ENCODE measurements at places on chromosomes 7 and 10. TPM values are rescaled to one million over a fixed set of nuclear protein-coding genes. Genes with fewer than 3 reads are reported as not detected.

DNA sequence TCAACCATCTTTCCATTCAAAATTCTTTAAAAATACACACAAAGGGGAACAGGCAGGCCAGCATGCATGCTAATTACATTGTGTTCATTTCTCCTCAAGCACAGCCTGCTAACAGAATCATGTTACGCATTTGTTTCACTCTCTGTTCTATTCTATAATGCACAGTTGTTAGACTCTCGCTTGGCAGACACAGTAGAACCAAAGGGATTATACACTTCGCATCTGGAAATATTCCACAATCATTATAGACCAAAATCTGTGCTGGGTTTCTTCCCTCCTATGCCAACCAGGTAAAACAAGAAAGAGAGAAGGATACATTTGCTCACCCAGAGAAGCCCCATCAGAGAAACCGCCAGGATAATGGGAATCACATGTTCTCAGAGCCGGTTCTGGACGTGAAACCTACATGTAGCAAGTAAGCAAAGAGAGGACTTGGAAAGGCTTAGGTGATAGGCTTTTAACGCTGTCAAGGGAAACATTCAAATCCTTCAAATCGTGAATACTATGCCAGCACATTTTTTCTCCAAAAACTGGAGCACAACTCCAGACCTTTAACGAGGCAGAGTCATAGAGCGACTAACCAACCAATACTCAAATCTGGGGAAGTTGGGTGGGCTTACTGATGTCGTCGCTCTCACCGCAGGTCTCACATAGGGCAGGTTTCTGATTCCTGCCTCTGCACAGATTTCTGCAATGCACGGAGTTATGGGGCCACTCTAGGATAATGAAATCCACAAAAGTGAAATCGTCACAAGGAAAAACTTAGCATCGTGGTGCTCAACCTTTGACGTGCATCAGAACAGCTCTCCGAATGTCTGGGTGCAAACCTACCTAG lies 380.5 kb upstream of the AUTS2 start:
- H3K27ac ChIP-seq, result no peak overlapping the region
- H3K36me3 ChIP-seq, result no peaks in the 10 kb centered on the region
- no peaks in the 10 kb centered on the region for H3K27me3 ChIP-seq

DNA sequence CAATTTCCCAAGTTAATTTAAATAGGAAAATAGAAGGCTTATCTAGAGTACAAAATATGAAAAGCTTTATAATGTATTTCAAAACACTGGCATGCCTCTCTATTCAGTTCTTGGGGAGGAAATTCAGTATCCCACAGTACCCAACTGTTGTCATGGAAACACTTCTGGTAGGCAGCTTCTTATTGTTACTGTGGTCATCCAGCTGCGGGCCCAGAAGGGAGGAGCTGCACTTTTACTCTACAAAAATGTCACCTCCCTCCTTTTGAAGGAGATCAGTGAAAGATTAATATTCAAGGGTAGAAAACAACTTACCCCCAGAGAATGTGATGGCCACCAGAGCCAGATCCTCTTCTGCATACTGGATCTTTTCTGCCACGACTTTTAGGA lies 202.8 kb downstream of the RAPGEF5 start:
- no peaks in the 10 kb centered on the region for H3K4me1 ChIP-seq
- no peaks in the 10 kb centered on the region for H3K36me3 ChIP-seq
- no peak overlapping the region for H3K27ac ChIP-seq

DNA sequence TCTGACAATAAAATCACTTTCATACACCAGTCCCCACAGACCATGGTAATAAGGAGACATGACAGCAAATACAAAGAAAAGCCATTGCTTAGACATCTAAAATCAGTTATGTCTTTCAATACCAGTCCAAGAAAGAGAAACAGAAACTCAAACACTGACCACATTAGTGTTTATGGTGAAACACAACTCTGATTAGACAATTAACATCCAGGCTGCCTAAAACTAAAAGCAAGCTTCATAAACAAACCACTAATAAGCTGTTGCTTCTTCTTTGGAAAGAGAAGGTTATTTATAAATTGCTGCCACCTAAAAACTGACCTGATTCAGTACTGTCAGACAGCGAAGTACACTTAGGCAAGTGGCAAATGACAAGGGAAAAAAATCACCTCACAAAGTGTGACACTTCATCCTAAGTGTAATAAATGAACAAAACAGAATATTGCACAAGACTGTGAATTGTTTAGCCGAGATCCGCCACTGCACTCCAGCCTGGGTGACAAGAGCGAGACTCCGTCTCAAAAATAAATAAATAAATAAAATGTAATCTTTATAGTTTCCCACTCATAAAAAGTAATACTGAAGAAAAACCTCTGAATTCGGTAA lies 277.4 kb downstream of the PARD3 start:
- no peak overlapping the region for H3K27ac ChIP-seq
- H3K36me3 ChIP-seq, result no peaks in the 10 kb centered on the region
- no peak overlapping the region for H3K4me3 ChIP-seq
- peaks cover 5% of the 10 kb centered on the region for H3K4me1 ChIP-seq
- no peaks in the 10 kb centered on the region for H3K27me3 ChIP-seq

PDK4 gene
- 481 TPM for total RNA-seq

Data from ovary (tissue), 10 donors.